ENCODE measurements at places on chromosomes 3 and 15.
A peak's percentile ranks its signal among the peaks of the same experiment; 100 is the strongest.

DNA sequence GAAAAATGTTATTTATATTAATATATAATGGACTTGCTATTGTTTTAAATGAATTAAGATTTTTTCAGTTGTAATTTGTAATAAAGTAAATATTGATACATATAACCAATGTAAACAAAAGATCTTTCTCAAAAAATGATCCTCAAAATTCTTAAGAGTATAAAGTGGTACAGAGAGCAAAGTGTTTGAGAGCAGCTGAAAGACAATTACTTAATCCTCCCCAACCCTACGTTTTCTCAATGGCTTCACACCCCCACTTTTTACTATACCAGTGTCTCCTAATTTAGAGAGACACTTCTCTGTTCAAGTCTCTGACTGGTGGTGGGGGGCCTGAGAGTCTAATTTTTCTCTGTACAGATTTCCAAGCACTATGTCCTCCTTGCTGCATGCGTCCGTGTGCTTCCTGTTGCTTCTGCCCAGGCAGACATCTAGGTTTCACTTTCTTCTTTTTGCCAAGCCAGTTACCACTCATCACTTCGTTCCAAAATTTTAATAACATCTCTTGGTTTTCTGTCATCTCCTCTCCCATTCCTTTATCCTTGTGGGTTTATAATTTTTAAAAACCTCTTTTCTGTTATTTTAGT, 276.3 kb upstream of the DNAJC19 start:
- DNase-seq = no peak

DNA sequence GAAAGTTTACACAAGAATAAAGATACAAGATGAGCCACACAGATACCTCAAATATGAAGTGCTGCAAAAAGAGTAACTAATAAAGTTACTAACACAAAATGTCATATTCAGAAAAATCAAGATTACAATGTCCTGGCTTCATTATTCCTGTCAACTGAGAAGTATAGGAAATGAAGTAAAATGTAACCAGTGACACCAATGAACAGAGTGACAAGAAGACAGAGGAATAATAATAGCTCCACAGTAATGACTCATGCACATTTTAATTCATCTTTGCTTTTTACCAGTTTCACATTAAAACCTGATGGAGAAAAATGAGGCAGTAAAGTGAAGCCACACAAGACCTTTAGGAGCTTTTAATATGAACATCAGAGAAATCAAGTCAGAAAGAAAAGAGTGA, 214.1 kb downstream of the ZBBX start:
- no peak for DNase-seq

- no peak for DNase-seq
These were observed 810 bp downstream of the PTPRG start for GRCh38 chr3:61562042-61562720.

- peak; percentile 39 for DNase-seq
These were observed 306.4 kb upstream of the STT3B start for GRCh38 chr3:31226346-31226745.

DNA sequence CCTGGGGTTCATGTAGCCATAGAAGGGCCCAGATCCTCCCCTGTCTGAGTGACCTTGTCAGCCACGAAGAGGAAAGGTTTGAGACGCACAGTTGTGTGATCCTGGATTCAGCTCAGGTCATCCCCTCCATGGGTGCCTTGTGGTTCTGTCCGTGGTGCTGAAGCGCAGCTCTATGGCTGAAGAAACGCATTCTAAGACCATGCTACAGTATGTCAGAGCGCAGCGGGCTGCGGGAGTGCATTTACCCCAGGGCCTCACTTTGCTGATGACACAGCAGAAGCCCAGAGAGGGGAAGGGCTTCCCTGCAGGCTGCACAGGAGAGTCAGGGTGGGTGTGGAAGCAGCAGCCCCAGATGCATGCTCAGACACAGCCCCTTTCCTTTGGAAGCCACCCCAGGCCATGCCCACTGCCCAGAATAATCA, 68.8 kb upstream of the IQSEC1 start:
- no peak for DNase-seq

GRCh38 chr15:55007561-55007960, 189.2 kb downstream of the RSL24D1 start:
- DNase-seq = no peak

GRCh38 chr3:195226445-195226844, 44.5 kb downstream of the XXYLT1 start:
- DNase-seq = no peak

GRCh38 chr15:42749266-42749665, 12.3 kb upstream of the CDAN1 start:
- no peak for DNase-seq

DNA sequence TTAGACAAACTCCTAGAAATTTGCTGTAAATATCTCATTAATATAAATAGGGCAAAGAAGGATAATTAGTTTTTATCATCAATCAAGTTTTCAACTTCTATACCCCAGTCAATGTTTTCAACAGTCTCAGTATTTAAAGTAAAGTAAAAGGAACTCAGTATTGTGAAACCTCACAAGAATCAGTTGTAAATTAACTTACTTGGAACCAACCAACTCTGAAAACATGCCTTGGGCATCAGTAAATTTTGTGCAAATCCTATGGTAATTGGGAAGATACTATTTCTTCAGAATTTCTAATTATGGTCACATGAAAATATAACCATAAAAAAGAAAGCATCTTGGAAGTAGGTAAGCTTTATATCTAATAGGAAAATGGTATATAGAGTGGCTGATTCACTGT, 1139.0 kb downstream of the TUSC7 start:
- DNase-seq = no peak

DNA sequence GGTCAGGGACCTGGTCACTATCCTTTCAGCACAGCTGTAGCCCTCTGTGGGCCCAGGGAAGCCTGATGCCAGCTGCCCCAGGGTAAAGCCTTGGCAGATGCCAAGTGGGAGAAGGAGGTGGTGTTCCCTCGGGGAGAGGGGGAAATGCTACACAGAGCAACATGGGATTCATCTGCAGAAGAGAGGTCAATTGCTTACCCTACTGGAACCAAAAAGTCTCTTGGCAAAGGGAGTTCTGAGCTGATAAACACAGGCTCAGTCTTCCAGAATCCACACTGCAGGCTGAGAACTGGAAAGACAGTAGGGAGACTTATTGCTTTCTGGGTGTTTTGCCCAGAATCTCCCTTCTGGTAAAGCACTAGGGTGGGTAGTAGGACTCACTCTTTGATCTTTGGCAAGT, 100.1 kb upstream of the NEO1 start:
- no peak for DNase-seq

DNA sequence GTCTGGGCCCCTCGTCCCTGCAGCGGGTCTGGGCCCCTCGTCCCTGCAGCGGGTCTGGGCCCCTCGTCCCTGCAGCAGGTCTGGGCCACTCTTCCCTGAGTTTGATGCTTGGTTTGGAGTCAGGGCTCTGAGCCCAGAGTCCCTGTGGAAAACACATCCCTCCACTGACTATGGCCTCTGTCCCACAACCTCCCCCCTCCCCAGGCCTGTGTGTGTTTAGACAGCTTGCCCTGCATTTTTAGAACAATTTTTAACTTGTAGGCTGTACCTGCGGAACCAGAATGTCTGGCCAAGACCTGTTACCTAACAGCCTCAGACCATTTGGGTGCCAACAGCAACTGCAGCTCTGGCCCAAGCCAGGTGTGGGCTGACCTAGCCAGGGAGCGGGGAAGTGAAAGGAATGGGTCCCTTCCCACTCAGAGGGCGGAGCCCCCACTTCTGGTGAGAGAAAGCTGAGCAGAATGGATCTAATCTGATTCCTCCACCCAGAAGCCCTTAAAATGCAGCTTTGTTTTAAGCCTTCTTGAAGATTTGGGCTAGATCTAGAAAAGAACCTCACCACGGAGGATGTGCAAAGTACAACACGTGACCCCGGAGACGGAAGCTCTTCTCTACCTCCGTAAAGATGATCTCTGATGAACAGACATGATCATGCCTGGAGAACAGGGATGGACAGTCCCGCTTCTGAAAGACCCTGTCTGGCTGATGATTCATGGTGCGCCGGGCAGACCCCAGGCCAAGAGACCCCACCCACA, 60.5 kb upstream of the TFRC start:
- no peak for DNase-seq

DNA sequence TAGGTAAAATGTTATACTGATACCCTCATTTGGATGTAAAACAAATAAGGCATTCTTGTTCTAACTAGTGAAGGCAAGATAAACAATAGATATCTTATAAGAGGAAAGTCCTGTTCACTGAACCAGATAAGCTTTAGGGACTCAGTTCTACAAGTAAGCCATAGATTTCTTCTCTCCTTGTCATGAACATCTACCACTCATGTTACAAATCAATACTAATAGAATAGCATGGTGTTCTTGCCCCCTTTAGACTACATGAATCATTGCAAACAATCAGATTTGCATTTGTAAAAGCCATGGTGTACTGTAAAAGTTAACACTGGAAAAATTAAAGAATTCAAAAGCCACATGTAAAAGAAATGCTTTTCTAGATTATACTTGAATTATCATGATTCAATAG, 500.1 kb downstream of the NLGN1 start:
- DNase-seq = no peak

DNA sequence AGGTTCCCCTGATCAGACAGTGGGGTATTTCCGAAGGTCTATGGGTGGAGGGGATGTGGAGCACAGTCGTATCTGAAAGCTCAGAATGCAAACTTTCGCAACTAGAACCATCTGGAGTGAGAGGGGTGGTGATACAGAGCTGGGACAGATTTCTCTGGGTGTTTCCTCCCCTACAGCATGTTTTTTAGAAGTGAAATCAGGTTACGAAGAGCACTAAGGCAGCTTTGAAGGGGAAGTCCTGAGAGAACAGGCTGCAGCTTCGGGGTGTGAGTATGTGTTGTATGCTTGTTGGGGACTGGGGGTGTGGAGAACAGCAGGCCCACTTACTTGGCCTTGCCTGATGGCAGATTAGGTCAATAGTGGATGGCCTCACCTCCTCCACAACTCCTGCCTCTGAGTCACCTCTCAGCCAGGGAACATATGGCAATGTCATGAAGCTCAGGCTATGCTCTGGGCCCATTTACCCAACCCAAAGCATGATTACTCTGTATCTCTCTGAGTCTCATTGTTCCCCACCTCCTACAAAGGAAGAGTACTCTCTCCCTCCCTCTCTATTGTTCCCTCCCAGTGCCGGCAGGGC, 107.2 kb upstream of the RASGRP1 start:
- no peak for DNase-seq

- no peak for DNase-seq
These were observed 16.7 kb upstream of the ZMAT3 start for GRCh38 chr3:179088306-179088705.

DNA sequence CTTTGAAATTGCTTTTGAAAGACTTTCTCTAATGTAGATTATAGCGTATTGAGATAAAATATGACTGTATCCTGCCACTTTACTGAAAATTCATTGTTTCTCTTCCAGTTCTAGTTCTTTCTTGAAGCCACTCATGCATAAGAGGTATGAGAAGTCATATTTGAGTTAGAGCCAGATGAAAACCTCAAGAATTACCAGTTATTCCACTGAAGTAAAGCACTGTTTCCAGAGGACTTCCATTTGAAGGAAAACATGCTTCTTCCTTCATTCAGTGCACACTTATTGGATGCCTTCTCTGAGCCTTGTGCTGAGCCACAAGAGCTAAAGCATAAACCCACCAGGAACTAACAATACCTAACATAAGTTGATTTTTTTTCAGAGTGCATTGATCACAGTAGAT, 513.4 kb downstream of the ZNF385D start:
- DNase-seq = no peak

- no peak for DNase-seq
These were observed 6.0 kb upstream of the HACD2 start for GRCh38 chr3:123590685-123591450.

DNA sequence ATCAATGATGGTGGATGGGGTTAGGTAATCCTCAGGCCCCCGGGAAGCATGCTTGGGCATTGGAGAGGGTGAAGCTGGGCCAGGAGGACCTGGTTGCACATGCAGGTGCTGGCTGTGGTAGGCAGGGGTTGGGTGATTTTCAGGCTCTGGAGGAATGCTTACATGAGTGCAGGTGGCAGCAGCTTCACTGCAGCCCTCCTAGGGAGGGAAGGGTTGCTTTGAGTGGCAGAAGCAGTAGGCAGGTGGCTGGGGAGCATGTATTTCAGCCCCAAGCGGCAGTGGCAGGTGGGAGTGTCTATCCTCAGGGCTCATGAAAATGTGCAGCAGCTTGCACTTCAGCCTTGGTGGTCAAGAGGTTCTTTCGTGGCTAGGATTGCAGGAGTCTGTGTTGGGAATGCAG, 230.0 kb upstream of the CTNNB1 start:
- no peak for DNase-seq

- no peak for DNase-seq
These were observed 30.4 kb upstream of the BDH1 start for GRCh38 chr3:197586181-197586580.

DNA sequence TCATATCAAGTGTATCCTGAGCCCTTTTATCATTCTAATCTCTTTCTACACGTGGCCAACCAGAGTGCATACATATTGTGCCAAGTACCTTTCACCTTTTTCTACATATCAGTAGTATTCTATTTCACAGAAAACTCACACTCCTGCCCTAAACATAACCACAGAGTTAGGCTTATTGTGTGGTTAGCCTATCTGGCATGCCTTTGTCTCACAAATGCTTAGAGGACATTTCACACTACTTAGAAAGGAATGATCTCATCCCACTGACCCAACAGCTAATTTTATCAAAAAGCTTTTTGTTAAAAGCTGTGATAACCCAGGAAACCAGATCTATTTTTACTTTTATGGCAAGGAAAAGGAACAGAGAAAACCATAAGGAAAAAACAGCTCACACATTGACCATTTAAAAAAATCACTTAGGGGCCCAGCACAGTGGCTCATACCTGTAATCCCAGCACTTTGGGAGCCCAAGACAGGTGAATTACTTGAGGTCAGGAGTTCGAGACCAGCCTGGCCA, 17.8 kb upstream of the MAP4 start:
- no peak for DNase-seq

DNA sequence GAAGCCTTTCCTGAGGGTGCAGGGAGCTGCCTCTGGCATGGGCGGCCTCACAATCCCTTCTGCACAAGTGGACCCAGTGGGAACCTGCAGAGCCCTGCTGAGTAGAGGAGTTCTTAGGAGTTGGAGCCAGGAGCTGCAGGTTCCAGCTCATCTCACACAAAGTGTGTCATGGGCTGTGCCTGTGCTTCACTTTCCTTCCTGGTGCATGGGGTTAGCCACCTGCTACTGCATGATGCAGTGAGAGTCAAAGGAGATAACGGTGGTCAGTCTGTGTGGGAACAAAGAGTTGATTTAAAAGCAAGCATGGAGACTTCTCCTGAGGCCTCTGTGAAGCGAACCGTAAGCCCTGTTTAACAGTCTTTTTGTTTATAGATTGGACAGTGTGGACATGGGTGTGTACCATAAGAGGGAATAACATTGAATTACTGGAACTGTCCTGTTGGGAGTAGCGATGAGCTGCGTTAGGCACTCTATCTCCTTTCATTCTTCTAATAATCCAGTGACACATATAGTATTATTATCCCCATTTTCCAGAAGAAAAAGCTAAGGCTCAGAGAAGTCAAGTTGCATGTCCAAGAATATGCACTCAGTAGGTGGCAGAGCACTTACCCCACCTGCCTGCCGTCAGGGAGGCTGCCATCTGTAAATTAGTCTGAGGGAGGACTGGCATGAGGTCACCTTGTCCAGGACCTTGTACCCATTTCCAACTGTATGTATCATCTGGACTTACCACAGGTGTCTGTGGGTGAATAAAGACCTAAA, 68.7 kb upstream of the PRR23C start:
- DNase-seq = no peak

All from activated effector memory CD4-positive, alpha-beta T cell treated with Interleukin-2 at 50 U/mL for 16 hours (primary cell).